ENCODE measurements at places on chromosomes 7 and 10.

GRCh38 chr10:3149918-3150317, 22.7 kb downstream of the PITRM1 start:
- no peak for DNase-seq

DNA sequence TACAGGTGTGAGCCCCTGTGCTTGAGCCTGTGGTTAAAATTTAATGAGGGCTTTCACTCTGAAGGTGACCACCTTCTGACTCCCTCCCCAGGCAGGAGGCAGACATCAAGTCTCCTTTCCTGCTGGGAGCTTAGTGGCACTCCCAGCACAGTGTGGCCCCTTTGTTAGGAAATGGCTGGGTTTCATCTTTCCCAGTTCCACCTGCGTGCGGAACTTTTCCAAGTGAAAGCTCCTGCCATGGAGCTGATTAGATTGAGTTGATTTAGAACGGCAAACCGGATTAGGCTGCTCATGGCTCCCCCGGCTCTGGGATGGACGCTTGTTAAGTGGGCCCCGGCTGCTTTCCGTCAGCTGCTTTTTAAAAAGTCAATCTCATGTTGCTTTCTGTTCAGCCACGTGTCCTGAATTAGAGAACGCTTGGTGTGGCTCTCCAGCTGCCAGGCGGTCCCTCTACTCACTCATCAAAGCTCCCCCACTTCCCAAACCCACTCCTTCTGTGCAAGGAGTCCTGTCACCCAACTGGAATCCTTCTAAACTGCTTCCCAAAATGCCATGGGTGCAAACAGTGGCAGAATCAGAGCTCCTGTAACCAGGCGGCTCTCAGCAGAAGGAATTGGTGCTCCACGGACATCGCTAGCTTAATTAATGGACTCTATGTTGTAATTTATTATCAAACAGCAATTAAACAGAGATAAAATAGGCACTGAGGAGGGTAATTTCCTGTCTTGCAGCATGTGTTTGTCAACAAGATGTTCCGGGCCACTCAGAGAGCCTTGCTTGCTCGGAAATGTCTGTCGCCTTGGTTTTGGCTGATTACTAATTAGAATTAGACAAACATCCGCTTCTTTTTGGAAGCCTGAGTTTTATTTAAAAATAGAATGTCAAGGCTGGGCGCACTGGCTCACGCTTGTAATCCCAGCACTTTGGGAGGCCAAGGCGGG, 551.2 kb downstream of the GALNT17 start:
- DNase-seq: no peak

DNA sequence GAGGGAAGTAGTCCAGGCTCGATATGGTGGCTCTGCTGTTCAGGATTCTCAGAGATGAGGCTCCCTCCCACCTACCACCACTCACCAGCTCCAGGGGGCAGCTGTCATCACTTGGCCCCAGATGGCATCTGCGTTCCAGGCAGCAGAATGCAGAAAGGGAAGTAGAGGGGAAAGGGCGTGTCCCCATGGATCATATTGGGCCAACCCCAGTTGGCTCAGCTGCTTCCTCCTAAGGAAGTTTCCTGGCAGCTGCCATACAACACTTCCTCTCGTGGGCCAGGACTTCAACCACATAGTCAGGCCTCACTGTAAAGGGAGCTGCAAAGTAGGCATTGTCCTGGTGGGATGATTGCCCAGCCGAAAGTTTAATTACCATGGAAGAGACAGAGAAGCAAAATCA, 1.6 kb upstream of the TEX36 start:
- peak; percentile 34 for DNase-seq

- no peak for DNase-seq
Measured at GRCh38 chr7:43244784-43245183, 132.3 kb downstream of the HECW1 start.

- DNase-seq: no peak
Measured at GRCh38 chr7:143343596-143343995, 18.9 kb downstream of the FAM131B start.

GRCh38 chr7:11767148-11767547, 64.8 kb downstream of the THSD7A start:
- DNase-seq: peak; percentile 57

- DNase-seq: no peak
Measured at GRCh38 chr10:86946213-86947155, 10.9 kb downstream of the MMRN2 start.

Data from hematopoietic multipotent progenitor cell treated with erythropoietin and hydrocortisone succinate and interleukin-3 and kit ligand, for 4 days (in vitro differentiated cells).